Left hindlimb (tissue), 1 donor: ENCODE measurements at places on chromosomes 16 and 17.
A peak's percentile ranks its signal among the peaks of the same experiment; 100 is the strongest.

DNA sequence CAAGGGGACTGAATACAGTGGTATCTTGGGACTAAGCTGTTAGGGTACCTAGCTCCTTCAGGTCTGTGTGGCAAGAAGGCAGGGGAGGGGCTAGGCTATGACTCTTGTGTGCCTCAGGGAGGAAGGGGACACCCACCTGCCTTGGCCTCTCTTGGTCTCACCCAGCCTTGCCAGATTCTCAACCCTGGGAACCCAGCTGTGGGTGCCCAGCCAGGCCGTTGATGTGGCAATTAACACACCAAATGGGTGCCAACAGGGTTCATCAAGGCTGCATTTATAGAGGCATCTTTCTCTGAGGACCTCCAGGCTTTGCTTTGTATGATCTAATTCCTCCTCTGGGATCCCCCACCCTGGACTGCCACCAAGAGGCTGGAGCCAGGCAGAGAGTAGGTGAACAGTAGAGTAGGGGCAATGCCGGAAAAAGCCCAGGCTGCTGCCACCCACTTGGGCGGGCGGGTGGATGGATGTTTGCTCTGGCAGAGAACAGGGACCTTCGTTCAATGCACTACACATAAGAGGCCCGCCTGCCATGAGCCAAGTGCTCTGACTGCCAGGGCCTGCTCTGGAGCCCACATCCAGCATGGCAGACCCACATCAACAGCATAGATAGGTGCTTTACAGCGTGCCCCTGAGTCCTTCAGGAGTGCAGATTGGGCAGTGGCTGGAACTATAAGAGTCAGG lies 3.2 kb upstream of the ASB16 start:
- DNase-seq, result no peak

DNA sequence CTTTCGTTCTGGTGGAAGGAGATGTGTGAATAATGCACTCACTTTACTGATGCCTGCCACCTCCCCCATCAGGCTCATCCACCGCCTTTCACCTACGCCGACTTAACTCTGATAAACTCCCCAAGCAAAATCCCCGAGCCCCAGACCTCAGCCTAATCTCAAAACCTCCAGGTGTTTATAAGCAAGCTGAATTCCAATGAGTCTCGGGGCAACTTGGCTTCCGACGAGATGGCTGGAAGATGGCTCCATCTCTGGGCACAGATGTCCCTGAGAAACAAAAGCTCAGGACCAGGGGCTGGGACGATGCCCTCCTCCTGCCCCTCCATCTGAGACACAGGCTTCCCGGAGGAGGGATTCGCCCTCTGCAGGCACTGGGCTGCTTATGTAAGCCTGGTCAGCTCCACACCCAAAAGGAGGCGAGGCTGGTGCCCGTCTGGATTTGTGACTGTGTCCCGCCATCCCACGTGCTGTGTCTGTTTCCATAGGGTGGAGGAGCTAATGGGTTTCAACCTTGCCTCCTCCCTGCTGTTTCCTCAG lies 386.4 kb upstream of the TNRC6C start:
- DNase-seq, result peak; percentile 22

- no peak for DNase-seq
These were observed 498.2 kb upstream of the ERCC4 start for GRCh38 chr16:13421726-13422125.

GRCh38 chr17:14596224-14596623 lies 295.3 kb downstream of the HS3ST3B1 start:
- DNase-seq, result no peak

- DNase-seq, result no peak
These were observed 32.8 kb downstream of the DRC3 start for GRCh38 chr17:18005496-18005895.

DNA sequence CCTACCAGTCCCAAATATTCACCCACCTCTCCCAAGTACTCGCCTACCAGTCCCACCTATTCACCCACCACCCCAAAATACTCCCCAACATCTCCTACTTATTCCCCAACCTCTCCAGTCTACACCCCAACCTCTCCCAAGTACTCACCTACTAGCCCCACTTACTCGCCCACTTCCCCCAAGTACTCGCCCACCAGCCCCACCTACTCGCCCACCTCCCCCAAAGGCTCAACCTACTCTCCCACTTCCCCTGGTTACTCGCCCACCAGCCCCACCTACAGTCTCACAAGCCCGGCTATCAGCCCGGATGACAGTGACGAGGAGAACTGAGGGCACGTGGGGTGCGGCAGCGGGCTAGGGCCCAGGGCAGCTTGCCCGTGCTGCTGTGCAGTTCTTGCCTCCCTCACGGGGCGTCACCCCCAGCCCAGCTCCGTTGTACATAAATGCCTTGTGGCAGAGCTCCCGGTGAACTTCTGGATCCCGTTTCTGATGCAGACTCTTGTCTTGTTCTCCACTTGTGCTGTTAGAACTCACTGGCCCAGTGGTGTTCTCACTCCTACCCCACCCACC lies 29.8 kb downstream of the POLR2A start:
- no peak for DNase-seq

DNA sequence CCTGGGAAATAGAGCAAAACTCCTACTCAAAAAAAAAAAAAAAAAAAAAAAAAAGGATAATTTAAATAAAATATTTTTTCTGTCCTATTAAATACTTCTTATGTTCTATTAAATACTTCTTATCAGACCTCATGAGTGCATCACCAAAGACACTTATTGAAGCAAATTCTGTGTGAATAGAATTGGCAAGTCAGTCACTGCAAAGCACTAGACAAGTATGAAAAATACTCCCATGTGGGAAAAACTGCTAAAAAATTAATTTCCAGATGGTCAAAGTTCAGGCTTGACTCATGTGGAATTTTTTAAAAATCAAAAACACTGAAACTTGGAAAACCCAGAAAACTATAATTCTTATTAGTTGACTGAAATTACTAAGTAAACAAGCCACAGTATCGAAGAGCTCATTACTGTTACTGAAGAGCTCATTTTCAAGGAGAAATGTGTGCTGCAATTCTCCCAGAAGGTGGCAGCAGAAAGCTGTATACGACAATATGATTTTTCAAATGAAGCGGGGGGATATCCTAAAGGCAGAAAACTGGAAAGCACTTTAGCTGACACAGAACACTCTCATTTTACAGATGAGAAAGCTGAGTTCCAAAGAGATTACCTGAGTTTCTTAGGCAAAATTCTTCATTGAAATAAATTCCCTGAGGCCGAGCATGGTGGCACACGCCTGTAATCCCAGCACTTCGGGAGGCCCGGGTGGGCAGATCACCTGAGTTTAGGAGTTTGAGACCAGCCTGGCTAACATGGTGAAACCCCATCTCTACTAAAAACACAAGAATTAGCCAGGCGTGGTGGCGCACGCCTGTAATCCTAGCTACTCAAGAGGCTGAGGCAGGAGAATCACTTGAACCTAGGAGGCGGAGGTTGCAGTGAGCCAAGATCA lies 15.9 kb upstream of the FBXO47 start:
- peak; percentile 51 for DNase-seq

GRCh38 chr16:25713785-25714570 lies 22.2 kb downstream of the HS3ST4 start:
- no peak for DNase-seq

DNA sequence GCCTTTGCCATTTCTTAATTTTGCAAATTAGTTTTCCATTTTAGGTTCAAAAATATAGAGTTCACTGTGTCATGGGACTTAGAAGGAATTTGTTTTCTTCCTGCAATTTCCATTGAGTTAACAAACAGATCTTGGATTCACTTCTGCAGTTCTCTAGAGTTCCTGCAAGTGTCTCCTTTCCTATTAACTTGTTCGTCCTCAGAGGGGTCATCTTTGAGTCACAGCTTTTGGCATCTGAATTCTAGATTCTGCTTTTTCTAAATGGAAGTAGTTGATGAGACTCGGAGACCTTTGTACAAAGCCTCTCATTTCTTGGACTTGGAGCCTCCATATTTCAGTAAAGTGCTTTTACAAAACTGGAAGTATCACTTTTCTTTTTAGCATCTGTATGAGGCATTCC lies 323.3 kb downstream of the BCAS3 start:
- DNase-seq, result no peak

GRCh38 chr16:21260870-21261791 lies 17.0 kb downstream of the CRYM start:
- DNase-seq, result no peak

GRCh38 chr17:67294451-67295199 lies 49.6 kb upstream of the HELZ start:
- no peak for DNase-seq

- DNase-seq, result no peak
These were observed 84.2 kb downstream of the MAP2K4 start for GRCh38 chr17:12104831-12105230.

- no peak for DNase-seq
These were observed 6.4 kb downstream of the CUEDC1 start for GRCh38 chr17:57948555-57949420.

- peak; percentile 46 for DNase-seq
These were observed 702 bp downstream of the TENT4B start for GRCh38 chr16:50153596-50154419.

DNA sequence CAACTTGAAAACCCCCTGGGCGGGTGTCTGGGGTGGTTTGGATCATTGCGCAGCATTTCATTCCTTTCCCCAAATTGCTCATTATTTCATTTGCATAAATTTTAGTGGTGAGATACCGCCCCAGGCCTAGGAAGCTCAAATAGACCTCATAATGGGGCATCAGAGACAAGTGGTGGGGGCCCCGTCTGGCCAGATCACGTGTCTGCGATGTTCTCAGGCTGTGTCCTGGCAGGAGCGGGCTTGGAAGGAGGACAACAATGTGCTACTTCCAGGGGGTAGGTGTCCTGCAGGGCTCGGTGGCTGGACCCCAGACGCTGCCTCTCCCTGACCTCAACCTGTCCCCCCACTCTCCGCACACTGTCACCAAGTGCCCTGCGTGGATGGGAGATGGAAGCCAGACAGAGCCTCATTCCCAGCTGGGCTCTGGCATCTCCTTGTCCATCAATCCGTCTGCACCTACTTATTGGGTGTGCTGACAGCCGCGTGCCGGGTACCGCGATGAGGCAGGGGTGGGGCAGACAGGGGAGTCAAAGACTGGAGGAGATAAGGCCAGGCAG lies 116.9 kb downstream of the NTN1 start:
- DNase-seq, result no peak

GRCh38 chr17:78279360-78279990 lies 48.0 kb downstream of the TMEM235 start:
- DNase-seq, result peak; percentile 21

DNA sequence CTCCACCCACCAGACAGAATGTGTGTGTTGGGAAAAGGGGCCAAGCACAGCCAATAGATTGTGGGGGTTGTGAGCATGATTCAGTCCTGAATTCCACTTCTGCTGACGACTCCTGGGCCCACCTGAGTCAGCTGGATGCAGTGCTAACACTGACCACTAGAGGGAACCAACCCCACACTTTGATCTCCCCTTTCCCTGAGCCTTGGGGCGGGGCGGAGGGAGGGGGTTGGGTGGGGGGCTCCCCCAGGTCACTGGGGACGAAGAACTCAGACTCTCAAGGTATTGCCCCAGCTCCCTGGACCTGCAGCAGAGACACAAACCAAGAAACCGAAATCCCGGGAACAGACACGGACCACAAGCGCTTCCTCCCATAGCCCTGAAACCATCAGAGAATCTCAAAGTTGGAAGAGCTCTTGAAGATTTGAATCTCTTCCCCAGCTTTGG lies 621 bp upstream of the CSHL1 start:
- DNase-seq, result no peak

- DNase-seq, result peak; percentile 66
These were observed 1.0 kb downstream of the LYRM1 start for GRCh38 chr16:20901436-20902112.

DNA sequence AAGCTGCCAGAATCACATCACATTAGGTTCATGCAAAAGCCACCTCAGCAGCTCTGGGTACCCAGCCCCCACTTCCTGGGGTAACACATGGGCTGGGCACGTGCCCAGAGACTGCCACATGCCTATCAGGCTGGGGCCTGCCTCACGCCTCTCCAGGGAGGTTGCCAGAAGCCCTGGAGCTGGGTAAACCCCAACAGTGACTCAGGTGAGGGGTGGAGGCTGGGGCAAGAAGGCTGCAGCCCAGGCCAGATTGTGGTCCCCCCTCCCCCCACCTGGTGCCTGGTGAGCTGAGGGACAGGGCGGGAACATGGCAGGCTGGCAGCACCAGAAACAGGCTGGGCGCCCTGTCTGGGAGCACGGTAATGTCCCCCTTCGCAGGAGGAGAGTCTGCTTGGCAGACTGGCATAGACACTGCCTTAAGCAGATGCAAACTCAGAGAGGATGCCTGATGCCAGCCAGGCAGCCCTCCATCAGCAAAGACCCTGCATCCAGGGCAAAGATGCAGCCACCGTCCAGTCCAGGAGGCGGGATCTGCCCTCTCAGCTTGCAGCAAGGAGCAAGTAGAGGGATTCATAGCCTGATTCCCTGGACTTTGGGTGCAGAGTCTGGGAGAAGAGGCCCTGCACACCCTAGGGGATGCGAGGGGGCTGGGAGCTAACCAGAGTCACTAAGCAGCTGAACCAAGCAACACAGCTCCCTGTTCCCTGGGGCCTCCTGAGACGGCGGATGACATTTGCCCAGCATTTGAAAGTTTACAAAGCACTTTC lies 28.8 kb downstream of the NGFR start:
- DNase-seq, result no peak

DNA sequence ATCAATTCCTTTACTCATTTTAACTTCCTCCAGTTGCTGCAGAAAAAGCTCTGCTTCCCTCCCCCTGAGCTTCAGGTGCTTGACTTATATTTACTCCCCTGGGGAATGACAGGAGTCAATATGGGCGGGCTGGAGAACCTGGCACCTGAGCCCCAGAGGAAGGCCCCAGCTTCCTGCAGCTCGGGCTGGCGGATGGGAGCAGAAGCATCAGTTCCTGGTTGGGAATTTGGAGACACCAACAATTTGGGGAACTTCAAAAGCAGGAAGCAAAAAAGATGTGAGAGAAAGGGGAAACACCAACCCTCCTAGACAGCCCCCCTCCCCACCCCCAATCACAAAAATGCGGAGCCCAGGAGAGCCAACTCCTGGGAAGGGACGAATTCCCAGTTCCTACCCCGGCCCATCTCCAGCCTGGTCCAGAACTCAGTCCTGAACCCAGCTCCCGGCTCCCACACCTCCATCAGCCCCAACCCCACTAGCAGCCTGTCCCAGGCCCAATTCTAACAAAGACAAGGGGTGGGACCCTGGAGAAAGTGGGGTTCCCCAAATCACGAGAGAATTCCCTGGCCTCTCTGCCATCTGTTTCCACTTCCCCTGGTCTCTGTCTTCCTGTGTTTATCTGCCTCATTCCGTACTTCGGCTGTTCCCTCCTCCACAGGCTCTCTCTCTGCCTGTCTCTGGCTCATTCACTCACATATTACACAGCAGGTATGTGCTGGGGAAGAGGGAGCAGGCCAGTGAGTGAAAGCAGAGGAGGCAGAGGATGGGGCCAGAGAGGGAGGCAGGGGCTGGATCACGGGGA lies 16.2 kb upstream of the ASGR2 start:
- no peak for DNase-seq

- no peak for DNase-seq
These were observed 13.2 kb upstream of the SLC12A3 start for GRCh38 chr16:56851671-56852400.

- DNase-seq, result no peak
These were observed 16.7 kb upstream of the C16orf78 start for GRCh38 chr16:49356728-49357488.

DNA sequence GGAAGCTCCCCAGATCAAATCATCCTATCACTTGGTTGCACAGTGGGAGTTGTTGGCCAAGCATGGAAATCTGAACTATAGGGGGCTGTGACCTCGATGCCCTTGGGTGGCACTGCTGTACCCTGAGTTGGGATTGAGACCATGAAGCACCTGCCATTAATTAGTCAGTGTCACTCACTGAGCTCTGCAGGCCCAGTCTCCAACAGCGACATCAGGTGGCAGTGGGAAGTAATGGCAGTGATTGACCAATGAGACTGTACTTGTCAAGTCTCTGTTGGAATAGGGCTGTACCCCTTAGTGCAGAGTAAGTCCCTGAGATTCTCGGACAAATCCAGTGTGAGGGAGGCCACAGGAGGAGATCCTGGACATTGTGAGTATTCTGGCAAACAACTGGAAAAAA lies 118.0 kb upstream of the RPL38 start:
- no peak for DNase-seq
